Thoracic aorta (tissue), 2 donors: ENCODE measurements at places on chromosomes 7 and 10. TPM values are rescaled to one million over a fixed set of nuclear protein-coding genes. Genes with fewer than 3 reads are reported as not detected.

GRCh38 chr10:108465871-108466641 is 1301.5 kb upstream of the SORCS1 start:
- peak overlapping the region; percentile 84 for H3K4me3 ChIP-seq
- no peaks in the 10 kb centered on the region for H3K27me3 ChIP-seq
- DNase-seq, result no peak
- no peak overlapping the region for H3K27ac ChIP-seq
- H3K36me3 ChIP-seq, result no peaks in the 10 kb centered on the region

- no peak for DNase-seq
- H3K27me3 ChIP-seq, result no peaks in the 10 kb centered on the region
- H3K4me3 ChIP-seq, result no peak overlapping the region
- H3K36me3 ChIP-seq, result no peaks in the 10 kb centered on the region
- no peak overlapping the region for H3K27ac ChIP-seq
- no peaks in the 10 kb centered on the region for H3K4me1 ChIP-seq
Observed at GRCh38 chr7:88259656-88260380, 40.0 kb upstream of the SRI start.

- peaks cover 39% of the 10 kb centered on the region for H3K36me3 ChIP-seq
- H3K27ac ChIP-seq, result peak overlapping the region; percentile 90
- DNase-seq, result peak; percentile 93
- H3K27me3 ChIP-seq, result no peaks in the 10 kb centered on the region
- peaks cover 43% of the 10 kb centered on the region for H3K4me1 ChIP-seq
Observed at GRCh38 chr10:72009425-72010081, 45.4 kb downstream of the CHST3 start.

Gene AEBP1
- total RNA-seq, result 1,006 TPM

DNA sequence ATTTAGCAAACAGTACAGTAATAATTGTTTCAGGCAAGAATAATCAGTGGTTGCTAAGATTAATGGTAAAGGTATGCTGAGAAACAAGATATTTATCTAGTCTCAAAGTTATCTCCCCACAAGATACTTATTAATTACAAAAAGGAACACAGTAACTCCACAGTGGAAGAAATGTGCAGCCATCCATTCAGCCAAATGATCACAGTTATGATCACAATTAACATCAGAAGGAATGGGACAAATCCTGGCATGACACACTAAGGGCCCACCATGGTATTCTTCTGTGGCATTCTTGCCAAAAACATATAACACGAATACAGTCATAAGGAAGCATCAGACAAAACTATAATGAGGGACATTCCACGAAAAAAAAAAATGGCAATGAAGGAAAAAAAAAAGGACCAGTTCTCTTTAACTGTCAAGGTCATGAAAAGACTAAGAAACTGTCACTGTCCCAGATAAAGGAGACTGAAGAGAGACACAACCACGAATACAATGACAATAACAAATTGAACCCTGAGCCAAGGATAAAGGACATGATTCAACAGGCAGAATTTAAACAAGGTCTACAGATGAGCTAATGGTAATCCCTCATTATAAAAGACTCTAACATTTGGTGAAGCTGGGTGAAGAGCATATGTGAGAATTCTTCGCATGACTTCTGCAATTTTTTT is 20.9 kb downstream of the NUDCD3 start:
- DNase-seq, result no peak
- no peaks in the 10 kb centered on the region for H3K36me3 ChIP-seq
- H3K4me3 ChIP-seq, result no peak overlapping the region
- H3K27ac ChIP-seq, result no peak overlapping the region
- peaks cover 39% of the 10 kb centered on the region for H3K4me1 ChIP-seq

DNA sequence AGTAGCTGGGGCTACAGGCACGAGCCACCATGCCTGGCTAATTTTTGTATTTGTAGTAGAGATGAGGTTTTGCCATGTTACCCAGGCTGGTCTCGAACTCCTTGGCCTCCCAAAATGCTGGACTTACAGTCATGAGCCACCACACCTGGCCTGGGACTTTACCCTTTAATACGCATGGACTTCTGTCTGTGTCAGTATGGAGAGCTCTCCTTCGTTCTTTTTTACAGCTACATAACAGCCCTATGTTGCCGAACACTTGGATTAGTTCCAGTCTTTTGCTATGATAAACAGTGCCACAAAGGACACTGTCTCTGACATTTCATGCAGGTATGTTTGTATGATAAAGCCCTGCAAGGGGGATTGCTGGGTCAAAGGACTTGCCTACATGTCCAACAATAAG is 10.9 kb upstream of the OAT start:
- no peaks in the 10 kb centered on the region for H3K36me3 ChIP-seq
- no peaks in the 10 kb centered on the region for H3K27me3 ChIP-seq
- H3K4me1 ChIP-seq, result no peaks in the 10 kb centered on the region
- no peak overlapping the region for H3K4me3 ChIP-seq
- DNase-seq, result no peak
- H3K27ac ChIP-seq, result no peak overlapping the region

Gene OPALIN
- not detected for total RNA-seq

Gene CCDC146
- total RNA-seq, result 12.1 TPM

- no peak for DNase-seq
- no peaks in the 10 kb centered on the region for H3K27me3 ChIP-seq
- H3K4me1 ChIP-seq, result peaks cover 11% of the 10 kb centered on the region
- H3K27ac ChIP-seq, result no peak overlapping the region
Observed at GRCh38 chr7:69599955-69600709, 1.9 kb downstream of the AUTS2 start.

GRCh38 chr10:91378061-91378460 is 32.1 kb upstream of the HECTD2 start:
- no peaks in the 10 kb centered on the region for H3K27me3 ChIP-seq
- H3K27ac ChIP-seq, result no peak overlapping the region
- peaks cover 17% of the 10 kb centered on the region for H3K4me1 ChIP-seq

Gene STEAP1B
- not detected for total RNA-seq

DNA sequence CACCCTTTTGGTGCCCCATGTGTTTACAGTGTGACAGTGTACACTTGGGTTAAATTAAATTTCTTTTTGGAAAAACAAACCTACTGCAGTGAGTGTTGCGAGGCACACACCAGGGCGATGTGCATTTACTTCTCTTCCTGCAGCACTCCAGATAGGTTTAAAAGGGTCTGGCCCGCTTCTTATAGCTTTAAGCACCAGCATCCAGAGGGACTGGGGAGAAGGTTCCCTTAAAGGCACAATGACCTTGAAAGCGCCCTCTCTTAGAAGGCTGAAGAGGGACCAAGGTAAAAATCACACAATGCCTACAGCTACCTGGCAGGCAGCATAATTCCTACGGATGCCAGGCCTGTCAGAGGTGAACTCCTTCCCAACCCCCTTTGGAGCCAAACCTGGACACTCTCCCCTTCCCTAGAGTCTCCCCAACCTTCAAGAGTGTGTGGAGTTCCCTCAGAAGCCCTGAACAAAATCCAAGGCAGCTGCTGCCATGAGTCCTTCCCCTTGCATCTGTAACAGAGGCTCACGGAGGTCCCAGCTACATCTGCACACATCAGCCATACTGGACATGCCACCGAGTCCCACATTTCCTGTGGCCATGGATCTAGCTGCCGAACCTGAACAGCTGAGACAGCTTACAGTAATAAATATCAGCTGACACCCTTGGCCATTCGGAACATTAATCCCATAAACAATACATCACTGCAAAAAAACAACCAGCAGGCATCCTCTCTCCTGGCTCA is 33.2 kb downstream of the TRIM8 start:
- H3K4me3 ChIP-seq, result no peak overlapping the region
- peaks cover 33% of the 10 kb centered on the region for H3K4me1 ChIP-seq
- no peak overlapping the region for H3K27ac ChIP-seq
- peaks cover 5% of the 10 kb centered on the region for H3K36me3 ChIP-seq

DNA sequence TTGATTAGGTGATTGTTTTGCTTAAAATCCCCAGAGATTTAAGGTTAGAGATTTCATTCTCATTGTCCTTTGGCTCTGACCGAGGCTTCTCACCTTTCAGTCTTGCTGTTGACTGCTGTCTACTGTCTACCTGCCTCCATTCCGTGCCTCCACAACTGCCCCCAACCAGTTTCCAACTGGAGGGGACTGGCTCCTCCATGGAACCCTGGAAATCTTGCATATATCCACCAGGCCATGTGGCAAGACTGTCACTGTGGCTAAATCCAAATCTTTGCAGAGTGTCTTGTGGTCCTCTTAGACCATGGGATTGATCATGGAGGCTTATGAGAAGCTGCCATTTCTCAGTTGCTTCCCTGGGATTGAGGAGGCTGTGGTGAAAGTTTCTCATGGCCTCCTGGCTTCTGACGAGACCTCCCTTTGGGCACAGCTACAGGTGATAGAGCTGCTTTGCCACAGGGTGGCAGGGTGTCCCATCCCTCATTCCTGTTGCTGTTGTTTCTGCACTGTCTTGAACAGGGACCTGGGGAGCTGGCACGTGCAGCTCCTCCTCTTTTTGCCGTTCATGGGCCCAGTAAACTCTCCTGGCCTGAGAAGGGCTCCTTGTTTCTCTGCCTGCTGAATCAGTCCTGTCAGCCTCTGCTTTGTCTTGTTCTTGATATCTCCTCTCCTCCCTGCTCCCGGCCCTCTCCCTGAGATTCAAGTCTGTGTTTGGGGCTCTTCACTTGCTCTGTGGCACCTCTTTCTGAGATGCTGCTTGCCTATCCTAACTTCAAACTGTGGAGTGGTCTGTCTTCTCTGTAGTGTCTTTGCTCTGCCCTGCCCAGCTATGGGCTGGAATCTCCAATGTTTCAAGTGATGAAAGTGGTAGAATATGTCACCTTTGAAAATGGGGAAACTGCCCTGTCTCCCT is 63.6 kb upstream of the IGFBP3 start:
- no peaks in the 10 kb centered on the region for H3K27me3 ChIP-seq
- no peak overlapping the region for H3K4me3 ChIP-seq
- H3K36me3 ChIP-seq, result no peaks in the 10 kb centered on the region

Gene ITIH2
- total RNA-seq, result not detected

DNA sequence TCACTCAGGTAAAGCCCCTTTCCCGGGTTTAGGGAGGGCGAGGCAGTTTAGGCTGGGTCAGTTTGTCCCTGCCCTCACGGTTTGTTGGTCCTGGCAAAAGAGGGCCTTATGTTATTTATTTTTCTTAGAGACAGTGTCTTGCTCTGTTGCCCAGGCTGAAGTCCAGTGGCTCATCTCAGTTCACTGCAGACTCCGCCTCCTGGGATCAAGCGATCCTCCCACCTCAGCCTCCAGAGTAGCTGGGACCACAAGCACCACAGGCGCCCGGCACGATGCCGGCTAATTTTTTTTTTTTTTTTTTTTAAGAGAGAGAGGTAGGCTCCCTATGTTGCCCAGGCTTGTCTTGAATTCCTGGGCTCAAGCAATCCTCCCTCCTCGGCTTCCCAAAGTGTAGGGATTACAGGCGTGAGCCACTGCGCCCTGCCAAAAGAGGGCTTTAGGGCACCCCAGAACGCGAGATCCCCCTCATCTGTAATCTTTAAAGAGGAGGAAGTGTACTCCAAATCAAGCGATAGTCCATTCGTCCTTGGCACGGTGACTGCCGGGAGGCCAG is 626 bp upstream of the BMS1 start:
- H3K4me1 ChIP-seq, result peaks cover 3% of the 10 kb centered on the region
- H3K27me3 ChIP-seq, result no peaks in the 10 kb centered on the region
- DNase-seq, result no peak
- H3K4me3 ChIP-seq, result peak overlapping the region; percentile 91

Gene ACTL6B
- not detected for total RNA-seq

DNA sequence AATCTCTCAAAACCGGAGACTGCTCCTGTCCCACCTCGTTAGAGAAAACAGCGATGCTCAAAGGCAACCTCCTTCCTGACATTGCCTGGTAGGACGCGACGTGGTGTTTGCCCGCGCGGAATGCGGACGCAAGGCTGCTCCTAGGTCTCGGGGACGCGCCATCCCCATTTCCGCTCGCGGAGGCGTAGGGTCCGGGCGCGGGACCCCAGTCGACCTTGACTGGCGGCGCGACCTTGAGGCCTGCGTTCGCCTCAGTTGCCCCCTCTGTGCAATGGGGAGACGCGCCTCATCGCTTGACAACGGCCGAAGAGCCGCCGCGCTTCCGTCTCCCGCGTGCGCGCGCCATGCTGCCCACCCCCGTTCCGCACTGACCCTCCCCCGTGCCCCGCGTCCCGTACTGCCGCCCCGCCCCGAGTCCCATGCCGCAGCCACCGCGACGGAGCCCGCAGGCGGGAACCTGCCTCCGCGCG is 412 bp upstream of the PPIA start:
- peaks cover 13% of the 10 kb centered on the region for H3K36me3 ChIP-seq
- no peaks in the 10 kb centered on the region for H3K27me3 ChIP-seq
- H3K27ac ChIP-seq, result peak overlapping the region; percentile 99
- no peak for DNase-seq

GRCh38 chr7:34445653-34446052 is 212.4 kb upstream of the NPSR1 start:
- H3K36me3 ChIP-seq, result no peaks in the 10 kb centered on the region
- no peaks in the 10 kb centered on the region for H3K4me1 ChIP-seq
- DNase-seq, result no peak
- no peak overlapping the region for H3K27ac ChIP-seq
- H3K4me3 ChIP-seq, result no peak overlapping the region

GRCh38 chr7:49438281-49438680 is 335.2 kb upstream of the VWC2 start:
- no peak overlapping the region for H3K4me3 ChIP-seq
- H3K27me3 ChIP-seq, result no peaks in the 10 kb centered on the region
- no peaks in the 10 kb centered on the region for H3K4me1 ChIP-seq
- H3K27ac ChIP-seq, result no peak overlapping the region
- no peak for DNase-seq

- no peak for DNase-seq
- no peaks in the 10 kb centered on the region for H3K36me3 ChIP-seq
- H3K27ac ChIP-seq, result no peak overlapping the region
- H3K27me3 ChIP-seq, result no peaks in the 10 kb centered on the region
Observed at GRCh38 chr10:34430685-34431084, 384.4 kb downstream of the PARD3 start.

DNA sequence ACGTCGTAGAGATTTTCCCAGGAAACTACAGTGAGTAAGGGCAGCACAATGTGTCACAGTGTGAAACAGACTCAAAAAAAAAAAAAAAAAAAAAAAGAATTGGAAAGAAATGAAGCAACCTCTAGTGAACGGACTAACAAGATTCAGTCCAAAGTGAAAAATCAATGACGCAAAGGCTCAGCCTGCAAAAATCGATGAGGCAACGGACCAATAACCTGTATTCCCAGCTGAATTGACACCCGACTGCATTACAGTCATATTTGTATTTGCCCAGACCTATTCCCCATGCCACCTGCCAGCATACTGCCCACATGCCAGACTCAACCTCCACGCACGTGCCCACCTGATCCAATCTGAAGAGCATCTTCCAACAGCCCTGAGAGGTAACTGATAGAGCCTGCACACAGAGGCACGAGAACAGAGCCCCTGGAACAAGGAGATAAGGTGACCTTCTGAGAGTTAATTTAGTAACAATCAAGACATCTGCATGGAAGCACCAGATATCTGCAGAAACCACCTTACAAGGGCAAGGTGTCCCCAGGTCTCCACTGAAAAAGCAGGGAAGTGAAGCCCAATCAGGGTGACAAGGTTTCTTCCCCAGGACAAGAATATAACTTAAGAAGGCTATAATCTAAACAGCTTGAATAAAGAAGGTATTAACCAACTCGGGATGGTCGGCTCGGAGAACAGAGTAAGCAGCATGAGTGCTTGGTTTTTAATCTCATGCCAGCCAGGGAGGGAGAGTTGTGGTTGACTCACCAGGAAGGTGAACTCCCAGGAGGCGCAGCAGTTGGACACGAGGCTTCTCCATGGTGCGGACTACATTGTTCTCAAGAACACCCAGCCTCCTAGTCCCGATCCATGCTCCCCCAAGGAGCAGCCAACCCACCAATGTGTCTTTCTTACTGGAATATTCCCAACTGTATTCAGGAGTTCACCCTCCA is 48.5 kb downstream of the PLXNA4 start:
- no peak for DNase-seq
- H3K27ac ChIP-seq, result no peak overlapping the region
- H3K36me3 ChIP-seq, result no peaks in the 10 kb centered on the region
- no peaks in the 10 kb centered on the region for H3K4me1 ChIP-seq
- H3K27me3 ChIP-seq, result no peaks in the 10 kb centered on the region
